ENCODE measurements at places on chromosomes 5 and 9.

DNA sequence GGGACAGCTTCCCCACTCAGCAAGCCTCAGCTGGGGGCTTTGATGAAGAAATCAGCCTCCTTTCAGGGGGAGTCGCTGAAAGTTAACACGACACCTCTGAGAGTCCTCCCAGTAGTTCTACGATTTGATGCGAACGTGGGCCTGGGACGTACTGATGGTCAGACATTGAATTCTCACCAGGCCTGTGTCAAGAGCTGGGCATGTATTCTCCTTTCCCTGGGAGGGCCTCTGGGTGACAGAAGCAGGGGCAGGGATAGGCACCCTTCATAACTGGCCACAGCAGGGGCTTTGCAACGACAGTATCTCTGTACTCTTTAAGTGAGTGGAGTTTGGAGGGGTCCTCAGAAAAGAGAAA is 15.6 kb upstream of the COL5A1 start:
- DNase-seq: no peak

GRCh38 chr5:111262153-111262552 is 38.0 kb downstream of the CAMK4 start:
- DNase-seq: no peak

DNA sequence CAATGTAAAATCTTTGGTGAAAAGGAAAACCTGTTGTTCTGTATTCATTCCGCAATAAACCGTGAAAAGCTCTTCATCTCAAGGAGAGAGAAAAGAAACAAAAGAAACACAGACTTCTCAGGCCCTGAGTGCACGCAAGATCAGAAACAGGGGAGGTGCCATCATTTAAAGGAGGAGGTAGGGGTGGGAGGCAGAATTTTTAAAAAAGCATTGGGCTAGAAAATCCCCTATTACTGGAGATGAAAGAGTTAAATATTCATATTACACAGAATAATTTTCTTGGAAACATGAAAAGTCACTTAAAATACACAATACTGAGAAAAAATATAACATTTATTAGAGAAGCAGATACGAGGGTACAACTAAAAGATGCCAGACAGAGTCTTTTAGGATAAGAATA is 56.3 kb downstream of the USP20 start:
- DNase-seq: no peak

- DNase-seq: no peak
Observed at GRCh38 chr9:91421971-91422757, 1.5 kb downstream of the NFIL3 start.

DNA sequence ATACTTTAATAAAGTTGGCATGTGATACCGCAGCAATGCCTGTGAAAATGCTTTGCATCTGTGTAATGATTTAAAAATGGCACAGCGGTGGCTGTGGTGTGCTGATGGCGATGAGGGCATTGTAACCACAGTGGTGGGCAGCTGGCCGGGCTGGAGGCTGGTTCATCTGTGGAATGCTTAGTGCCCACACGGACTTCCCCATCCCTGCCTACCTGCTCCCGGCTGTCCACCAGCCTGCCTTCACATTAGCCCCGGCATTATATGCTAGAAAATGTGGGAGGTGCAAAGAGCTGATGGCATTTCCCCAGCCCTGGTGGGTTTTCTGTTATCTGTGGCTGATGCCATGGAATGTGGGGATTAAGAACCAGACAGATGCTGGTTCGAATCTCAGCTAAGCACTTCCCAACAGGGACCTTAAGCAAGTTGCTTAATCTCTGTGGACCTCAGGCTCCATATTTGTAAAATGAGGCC is 2.9 kb upstream of the NDST1 start:
- DNase-seq: no peak

GRCh38 chr5:60944904-60945812 is at the start of the genes ERCC8 and NDUFAF2:
ERCC8 (minus strand) TSS chr5:60945070; CDS start chr5:60945008, 62 bp downstream.
NDUFAF2 (plus strand) TSS chr5:60945205; CDS start chr5:60945256, 51 bp downstream.
- peak; percentile 61 for DNase-seq
